ENCODE measurements at places on chromosomes 4 and X. TPM values are rescaled to one million over a fixed set of nuclear protein-coding genes. Genes with fewer than 3 reads are reported as not detected.

The RHOH gene
- polyA plus RNA-seq = 0.85 TPM

- DNase-seq = no peak
Measured at GRCh38 chrX:97308171-97308570, 424.5 kb downstream of the RPA4 start.

DNA sequence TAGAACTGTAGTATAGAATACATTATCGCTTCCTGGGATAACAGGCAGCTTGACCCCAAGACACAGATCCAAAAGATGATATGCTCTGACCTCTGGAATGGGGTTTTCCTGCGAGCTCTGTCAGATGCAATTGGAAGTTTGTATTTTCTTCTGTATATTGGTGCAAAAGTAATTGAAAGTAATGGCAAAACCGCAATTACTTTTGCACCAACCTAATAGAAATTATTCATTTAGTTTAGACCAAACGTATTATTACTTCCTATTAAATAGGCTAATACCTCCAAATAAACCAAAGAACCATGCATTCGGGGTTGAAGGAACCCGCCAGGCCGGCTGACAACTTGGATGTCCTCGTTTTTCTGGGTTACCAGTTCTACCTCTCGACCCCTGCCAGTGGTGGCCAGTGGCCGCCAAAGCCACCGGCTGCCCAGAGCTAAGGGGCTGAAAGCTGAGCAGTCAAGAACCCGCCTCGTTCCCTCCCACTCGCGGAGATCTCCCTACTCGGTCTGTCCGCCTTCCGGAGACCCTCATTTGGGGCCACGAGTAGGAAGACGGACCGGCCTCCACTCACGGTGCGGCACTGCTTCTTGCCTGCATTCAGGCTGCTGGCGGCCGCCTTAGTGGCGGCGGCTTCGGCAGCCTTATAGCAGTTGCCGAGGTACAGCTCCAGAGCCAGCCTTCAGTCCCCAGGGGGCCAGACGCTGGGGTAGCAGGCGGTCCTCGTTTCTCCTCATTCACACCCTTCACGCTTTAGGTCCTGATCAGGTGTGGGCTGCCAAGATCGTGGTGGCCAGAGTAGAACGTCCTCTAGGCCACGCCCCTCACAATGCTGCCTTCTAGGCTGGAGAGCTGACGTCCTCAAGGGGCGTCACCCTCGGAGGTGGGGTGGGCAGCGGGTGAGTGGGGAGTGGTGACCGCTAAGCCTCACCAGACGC lies 121.9 kb downstream of the RBMX2 start:
- DNase-seq = no peak

DNA sequence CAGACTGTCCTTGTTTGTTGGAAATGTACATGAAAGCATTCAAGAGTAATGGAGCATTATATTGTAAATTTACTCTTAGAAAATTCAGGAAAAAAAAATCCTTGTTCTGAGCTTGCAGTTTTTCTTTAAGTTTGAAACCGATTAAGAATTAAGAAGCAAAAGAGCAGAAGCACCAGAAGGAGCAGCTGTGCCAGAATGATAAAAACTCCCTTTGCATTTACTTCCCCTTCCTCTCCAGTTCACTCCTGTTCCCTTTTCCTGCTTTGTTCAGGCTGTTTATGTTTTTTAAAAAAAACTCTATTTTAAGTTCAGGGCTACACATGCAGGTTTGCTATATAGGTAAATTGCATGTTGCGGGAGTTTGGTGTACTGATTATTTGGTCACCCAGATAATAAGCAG lies 90.3 kb downstream of the ATOH1 start:
- no peak for DNase-seq

- no peak for DNase-seq
Measured at GRCh38 chr4:10965196-10965595, 280.6 kb upstream of the CLNK start.

- no peak for DNase-seq
Measured at GRCh38 chr4:40357738-40358137, 22.6 kb downstream of the CHRNA9 start.
